ENCODE measurements at places on chromosomes 7 and 10. TPM values are rescaled to one million over a fixed set of nuclear protein-coding genes. Genes with fewer than 3 reads are reported as not detected.

Gene C10orf71
- total RNA-seq, result not detected

- H3K27me3 ChIP-seq, result no peaks in the 10 kb centered on the region
- no peak for DNase-seq
- peak overlapping the region; percentile 97 for H3K4me3 ChIP-seq
- no peaks in the 10 kb centered on the region for H3K36me3 ChIP-seq
- no peak overlapping the region for H3K27ac ChIP-seq
These were observed 2.0 kb downstream of the MICALL2 start for GRCh38 chr7:1457059-1457948.

- H3K27me3 ChIP-seq, result no peaks in the 10 kb centered on the region
- H3K4me3 ChIP-seq, result no peak overlapping the region
- DNase-seq, result no peak
- H3K36me3 ChIP-seq, result no peaks in the 10 kb centered on the region
These were observed 24.0 kb upstream of the ACTR3B start for GRCh38 chr7:152735443-152736004.

DNA sequence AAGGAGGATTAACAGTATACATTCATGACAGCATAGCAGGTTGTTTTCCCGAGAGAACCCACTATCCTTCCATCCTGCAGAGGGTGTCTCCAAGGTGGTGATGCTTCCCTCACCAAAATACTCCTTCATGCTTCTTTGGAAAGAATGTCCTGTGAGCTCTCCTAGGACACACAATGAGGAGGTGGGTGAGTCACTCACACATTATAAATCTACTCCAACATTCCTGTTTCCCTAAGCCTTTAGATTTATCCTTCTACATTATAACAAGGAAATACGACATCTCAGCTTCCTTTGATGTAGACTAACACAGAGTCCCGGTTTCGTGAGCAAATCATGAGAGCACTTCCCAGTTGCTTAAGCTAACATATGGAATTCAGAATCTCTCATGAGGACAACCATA, 689.7 kb upstream of the CELF2 start:
- H3K4me1 ChIP-seq, result no peaks in the 10 kb centered on the region
- no peaks in the 10 kb centered on the region for H3K36me3 ChIP-seq
- no peak for DNase-seq
- H3K4me3 ChIP-seq, result no peak overlapping the region
- H3K27me3 ChIP-seq, result no peaks in the 10 kb centered on the region

All from PC-9 (cell line).